IMR-90 (cell line): ENCODE measurements at places on chromosomes 3 and 15. TPM values are rescaled to one million over a fixed set of nuclear protein-coding genes. Genes with fewer than 3 reads are reported as not detected.

The KBTBD13 gene
- total RNA-seq = not detected in 2 replicates

The STXBP5L gene
- total RNA-seq = not detected in 2 replicates

The AMIGO3 gene
- total RNA-seq = not detected in 2 replicates

The ZPLD1 gene
- total RNA-seq = under 0.01 TPM in 2 replicates

The RHO gene
- not detected in 2 replicates for total RNA-seq

The KNL1 gene
- total RNA-seq = 25.1 and 32.5 TPM in 2 replicates

The CYP19A1 gene
- total RNA-seq = not detected in 2 replicates

DNA sequence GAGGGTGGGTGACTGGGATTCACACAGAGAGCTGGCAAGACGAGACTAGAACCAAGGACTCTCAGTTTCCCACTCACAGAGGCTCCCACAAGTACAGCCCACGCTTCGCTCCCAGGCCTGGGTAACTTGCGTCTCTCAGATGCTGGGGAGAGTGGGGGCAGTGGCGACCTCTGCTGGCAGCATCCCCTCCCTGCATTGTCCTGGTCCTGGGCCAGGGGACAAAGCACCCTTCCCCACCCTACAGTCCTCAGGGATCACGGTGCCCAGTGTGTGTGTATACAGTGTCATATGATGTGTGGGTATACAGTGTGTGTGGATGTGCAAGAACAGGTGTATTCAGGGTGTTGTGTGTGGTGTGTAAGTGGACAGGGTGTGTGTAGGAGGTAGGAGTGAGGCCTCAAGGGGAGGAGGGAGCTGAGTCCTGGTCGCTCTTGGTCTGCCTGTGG lies 12.8 kb downstream of the VILL start:
- no peak overlapping the region for H3K4me3 ChIP-seq
- peak; percentile 33 for DNase-seq
- H3K4me1 ChIP-seq = peaks cover 7% of the 10 kb centered on the region
- H3K27ac ChIP-seq = no peak overlapping the region
- H3K27me3 ChIP-seq = no peaks in the 10 kb centered on the region

- H3K4me3 ChIP-seq = no peak overlapping the region
- H3K4me1 ChIP-seq = 0 out of 2 replicates have a peak, but pooled peaks cover 2% of the 10 kb centered on the region
- no peak overlapping the region for H3K27ac ChIP-seq
- H3K36me3 ChIP-seq = peaks cover 27% of the 10 kb centered on the region
- no peaks in the 10 kb centered on the region for H3K27me3 ChIP-seq
Measured at GRCh38 chr15:80188251-80188650, 35.5 kb downstream of the FAH start.

DNA sequence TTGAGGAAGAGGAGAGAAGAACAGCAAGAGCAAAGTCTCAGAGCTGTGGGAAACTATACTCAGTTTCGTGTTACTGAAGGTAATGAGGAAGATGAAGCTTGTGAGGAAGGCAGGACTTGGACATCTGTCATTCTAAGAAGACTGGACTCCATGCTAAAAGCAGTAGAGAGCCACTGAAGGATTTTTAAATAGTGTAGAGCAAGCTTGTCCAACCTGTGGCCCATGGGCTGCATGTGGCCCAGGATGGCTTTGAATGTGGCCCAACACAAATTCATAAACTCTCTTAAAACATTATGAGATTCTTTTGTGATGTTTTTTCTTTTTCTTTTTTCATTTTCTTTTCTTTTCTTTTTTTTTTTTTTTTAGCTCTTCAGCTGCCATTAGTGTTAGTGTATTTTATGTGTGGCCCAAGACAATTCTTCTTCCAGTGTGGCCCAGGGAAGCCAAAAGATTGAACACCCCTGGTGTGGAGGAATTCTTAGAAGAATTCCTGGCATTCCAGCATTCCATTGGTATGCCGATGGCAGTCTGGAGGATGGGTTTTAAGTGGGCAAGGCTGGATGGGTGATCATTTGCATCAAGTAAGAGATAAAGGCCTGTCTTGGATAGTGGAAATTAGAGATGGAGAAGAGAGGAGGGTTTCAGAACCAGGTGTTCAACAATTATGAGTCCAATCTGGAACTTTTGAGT lies 6.9 kb upstream of the NFKBIZ start:
- H3K4me1 ChIP-seq = no peaks in the 10 kb centered on the region
- H3K4me3 ChIP-seq = no peak overlapping the region
- DNase-seq = no peak
- H3K27me3 ChIP-seq = no peaks in the 10 kb centered on the region
- no peak overlapping the region for H3K27ac ChIP-seq

DNA sequence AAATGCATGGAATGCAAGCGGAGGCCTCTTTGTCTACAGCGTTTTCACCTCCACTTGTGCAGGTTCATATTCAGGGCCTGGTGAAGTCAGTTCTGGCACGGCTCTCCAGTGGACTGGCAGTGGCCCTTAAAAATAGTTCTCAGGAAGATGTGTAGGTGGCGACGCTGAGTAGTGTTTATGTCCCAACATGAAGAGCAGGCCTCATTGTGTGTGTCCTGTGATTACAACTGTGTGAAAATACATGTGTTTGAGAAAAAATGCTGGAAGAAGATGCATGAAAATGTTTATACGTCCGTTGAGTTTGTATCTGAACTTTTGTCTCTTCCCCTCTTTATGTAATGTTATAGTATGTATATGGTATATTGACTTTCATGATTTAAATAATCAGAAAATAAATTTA lies 7.2 kb downstream of the LIPC start:
- peak; percentile 46 for DNase-seq
- no peaks in the 10 kb centered on the region for H3K36me3 ChIP-seq
- H3K4me3 ChIP-seq = no peak overlapping the region
- peaks cover 22% of the 10 kb centered on the region for H3K4me1 ChIP-seq
- H3K27me3 ChIP-seq = no peaks in the 10 kb centered on the region

DNA sequence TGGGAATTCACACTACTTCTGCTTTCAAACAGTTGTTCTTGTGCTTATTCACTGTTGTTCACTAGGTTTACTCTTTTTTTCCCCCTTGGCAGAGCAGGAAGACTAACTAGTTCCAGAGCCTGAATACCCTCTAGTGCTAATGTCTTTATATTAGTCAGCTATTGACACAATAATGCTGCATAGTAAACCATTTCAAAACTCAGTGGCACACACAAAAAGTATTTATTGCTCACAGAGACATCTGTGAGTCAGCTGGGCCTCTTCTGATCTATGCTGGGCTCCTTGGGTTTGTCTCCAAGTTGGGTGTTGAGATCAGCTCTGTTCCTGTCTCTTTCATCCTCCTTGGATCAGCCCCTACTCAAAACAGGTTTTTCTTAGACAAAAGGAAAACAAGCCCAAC lies 51.1 kb downstream of the RSRC1 start:
- H3K27me3 ChIP-seq = no peaks in the 10 kb centered on the region
- no peak overlapping the region for H3K4me3 ChIP-seq
- H3K4me1 ChIP-seq = no peaks in the 10 kb centered on the region; the same call in 1 of the 2 replicates
- no peak overlapping the region for H3K27ac ChIP-seq
- no peaks in the 10 kb centered on the region for H3K36me3 ChIP-seq

- no peaks in the 10 kb centered on the region for H3K36me3 ChIP-seq
- no peak overlapping the region for H3K4me3 ChIP-seq
- no peak overlapping the region for H3K27ac ChIP-seq
- DNase-seq = no peak
Measured at GRCh38 chr3:32586356-32586755, 15.7 kb upstream of the DYNC1LI1 start.

DNA sequence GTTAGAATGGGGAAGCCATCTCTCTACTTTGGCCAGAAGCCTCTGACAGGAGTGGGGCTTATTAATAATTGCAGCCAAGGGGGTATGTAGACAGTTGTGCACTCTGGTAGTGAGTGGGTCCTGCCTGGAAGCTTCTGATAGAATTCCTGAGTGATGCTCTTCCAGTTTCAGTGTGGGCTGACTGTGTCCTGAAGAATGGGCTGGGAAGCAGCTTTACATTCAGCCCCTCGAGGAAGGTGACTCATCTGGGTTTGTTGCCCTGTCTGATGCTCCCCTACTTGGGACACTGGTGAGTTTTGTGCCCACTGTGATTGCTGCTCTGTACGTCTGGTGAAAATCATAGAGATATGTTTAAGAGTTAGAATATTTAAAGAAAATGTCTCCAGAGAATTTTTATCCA lies 444.7 kb upstream of the RBMS3 start:
- H3K36me3 ChIP-seq = no peaks in the 10 kb centered on the region
- no peak overlapping the region for H3K27ac ChIP-seq
- DNase-seq = no peak
- H3K27me3 ChIP-seq = peaks cover 17% of the 10 kb centered on the region

DNA sequence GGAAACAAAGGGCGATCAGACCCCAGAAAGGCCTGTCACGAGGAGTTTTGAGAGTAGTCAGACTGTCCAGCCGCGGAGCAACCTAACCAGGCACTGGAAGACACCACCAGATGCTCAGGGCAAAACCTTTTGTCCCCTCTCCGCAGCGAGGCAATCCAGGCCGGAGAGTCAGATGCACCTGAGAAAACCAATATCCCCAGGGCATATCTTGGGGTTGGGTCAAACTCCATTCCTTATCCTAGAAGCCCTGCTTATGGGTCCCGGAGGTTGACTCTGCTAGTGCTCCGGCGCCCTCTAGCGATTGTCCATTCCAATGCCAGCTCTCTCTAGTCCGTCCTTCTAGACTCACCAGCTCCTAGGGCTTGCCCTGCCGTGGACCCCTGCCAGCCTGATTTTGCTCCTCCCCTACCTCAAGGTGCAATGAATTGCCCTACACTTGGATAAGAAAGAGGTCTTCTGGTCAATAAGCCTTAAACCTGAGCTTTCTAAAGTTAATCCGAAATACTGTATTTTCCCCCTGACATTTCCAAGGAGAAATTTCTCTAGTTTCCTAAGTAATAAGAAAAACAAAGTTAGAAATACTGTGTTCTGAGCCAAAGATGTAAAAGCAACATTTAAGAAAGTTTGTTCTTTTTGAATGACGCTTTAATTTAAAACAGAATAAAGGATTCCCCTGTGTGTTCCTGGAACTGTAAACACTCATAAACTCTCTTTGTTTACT lies 5.5 kb downstream of the CPNE4 start:
- H3K27ac ChIP-seq = no peak overlapping the region
- H3K4me3 ChIP-seq = no peak overlapping the region
- no peaks in the 10 kb centered on the region for H3K36me3 ChIP-seq
- DNase-seq = peak; percentile 61
- peaks cover 14% of the 10 kb centered on the region for H3K27me3 ChIP-seq

DNA sequence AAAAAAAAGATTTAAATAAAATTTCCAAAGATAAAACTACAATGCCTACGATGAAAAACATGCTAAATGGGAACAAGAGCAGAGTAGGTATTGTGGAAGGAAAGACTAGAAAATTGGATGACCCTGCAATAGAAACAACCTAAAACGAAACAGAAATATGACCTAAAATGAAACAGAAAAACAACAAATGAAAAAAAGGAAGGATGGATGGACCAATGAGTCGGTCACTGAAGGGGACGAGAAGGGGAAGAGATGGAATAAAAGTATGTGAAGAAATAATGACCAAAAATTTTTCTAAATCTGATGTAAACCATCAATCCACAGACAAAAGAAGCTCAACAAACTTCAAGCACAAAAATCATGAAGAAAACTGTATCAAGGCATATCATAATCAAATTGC lies 44.8 kb downstream of the TBC1D2B start:
- peaks cover 15% of the 10 kb centered on the region for H3K4me1 ChIP-seq
- H3K27me3 ChIP-seq = no peaks in the 10 kb centered on the region
- H3K36me3 ChIP-seq = peaks cover 22% of the 10 kb centered on the region
- no peak for DNase-seq
- no peak overlapping the region for H3K27ac ChIP-seq
- H3K4me3 ChIP-seq = no peak overlapping the region

DNA sequence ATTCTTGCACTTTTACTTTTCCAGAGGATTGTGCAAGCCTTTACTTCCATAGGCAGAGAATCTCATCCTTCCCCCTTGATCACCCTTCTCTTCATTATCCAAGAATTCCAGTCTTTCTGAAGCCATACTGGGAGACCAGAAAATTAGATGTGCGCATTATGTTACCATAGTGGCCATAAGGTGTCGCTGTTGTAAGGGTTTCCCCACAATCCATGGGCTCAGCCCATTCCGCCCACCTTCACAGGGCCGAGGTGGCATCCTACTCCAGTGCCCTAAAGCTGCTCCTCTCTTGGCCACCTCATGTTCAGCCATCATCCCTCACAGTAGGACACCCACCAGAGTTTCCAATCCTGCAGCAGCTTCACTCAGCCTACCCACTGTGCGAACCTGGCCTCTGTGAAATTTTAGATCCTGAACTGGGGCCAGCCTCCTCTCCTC lies 35.0 kb downstream of the CTSH start:
- H3K4me1 ChIP-seq = peaks cover 15% of the 10 kb centered on the region
- H3K27me3 ChIP-seq = no peaks in the 10 kb centered on the region
- H3K36me3 ChIP-seq = peaks cover 57% of the 10 kb centered on the region
- no peak overlapping the region for H3K27ac ChIP-seq
- no peak overlapping the region for H3K4me3 ChIP-seq

DNA sequence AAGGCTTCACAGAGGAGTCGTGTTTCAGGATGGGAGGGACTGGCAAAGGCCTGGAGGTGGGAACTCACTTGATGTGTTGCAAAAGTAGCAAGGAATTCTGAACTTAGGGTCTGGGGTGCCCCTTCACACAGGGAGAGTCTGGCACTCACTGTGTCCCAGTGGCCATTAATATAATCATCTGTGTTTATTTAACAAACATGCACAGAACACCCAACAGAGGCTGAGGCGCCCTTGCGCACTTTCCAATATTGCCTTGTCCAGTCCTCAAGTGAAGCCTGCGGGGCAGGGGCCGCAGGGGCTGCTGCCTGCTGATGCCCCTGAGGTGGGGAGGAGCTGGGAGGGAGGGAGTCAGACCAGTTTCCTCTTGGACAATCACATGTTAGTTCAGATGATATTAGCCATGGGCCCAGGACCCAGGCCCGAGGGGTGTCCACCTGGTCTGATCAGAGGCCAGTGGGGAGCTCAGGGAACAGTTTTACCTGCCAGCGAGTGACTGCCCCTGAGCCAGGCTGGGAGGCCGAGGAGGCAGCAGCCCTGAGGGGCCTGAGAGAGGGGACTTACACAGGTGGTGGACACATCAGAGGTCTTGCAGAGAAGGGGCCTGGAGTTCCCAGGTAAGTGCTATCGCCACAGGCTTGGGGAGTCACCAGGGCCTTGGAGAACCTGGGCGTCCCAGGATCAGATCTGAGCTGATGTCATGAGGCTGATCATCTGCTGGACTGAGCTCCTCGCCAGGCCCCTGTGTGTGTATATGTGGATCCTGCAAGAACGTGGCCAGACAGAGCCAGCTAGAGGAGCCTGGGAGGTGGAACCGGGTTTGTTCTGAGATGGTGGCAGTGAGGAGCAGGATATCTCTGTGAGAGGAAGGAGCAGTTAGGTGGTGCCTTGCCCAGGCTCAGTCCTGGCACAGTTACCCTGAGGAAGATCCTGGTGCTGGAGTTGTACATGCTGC lies 13.8 kb upstream of the TXNRD3 start:
- no peak overlapping the region for H3K27ac ChIP-seq
- H3K4me1 ChIP-seq = peaks cover 2% of the 10 kb centered on the region; the same call in 1 of the 2 replicates
- DNase-seq = no peak

DNA sequence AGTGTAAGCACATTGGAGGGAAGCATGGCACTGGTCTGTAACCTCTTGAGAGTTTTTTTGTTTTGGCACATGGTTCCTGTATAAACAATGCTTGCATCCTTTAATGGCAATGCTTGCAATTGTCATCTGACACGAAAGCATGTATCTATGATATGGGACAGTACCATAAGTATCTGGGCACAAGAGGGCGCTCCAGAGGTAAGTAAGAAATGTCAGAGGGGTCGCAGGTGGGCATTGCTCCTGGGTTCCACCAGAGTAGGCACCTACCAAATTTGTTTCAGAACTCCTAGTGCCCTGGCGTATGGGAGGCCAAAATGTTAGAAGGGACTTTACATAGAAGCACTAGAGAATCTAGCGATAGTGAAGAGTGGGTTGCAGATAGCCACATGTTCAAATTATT lies 58.7 kb upstream of the BCHE start:
- H3K36me3 ChIP-seq = no peaks in the 10 kb centered on the region

- H3K4me3 ChIP-seq = no peak overlapping the region
- H3K36me3 ChIP-seq = no peaks in the 10 kb centered on the region
- H3K27ac ChIP-seq = no peak overlapping the region
- peaks cover 4% of the 10 kb centered on the region; the same call in 1 of the 2 replicates for H3K4me1 ChIP-seq
Measured at GRCh38 chr3:11539677-11540076, 104.0 kb downstream of the VGLL4 start.
